GM23248 (cell line): ENCODE measurements at places on chromosomes 7 and 10. TPM values are rescaled to one million over a fixed set of nuclear protein-coding genes. Genes with fewer than 3 reads are reported as not detected.

- DNase-seq, result peak; percentile 30
Measured at GRCh38 chr10:16941870-16942269, 124.6 kb upstream of the RSU1 start.

DNA sequence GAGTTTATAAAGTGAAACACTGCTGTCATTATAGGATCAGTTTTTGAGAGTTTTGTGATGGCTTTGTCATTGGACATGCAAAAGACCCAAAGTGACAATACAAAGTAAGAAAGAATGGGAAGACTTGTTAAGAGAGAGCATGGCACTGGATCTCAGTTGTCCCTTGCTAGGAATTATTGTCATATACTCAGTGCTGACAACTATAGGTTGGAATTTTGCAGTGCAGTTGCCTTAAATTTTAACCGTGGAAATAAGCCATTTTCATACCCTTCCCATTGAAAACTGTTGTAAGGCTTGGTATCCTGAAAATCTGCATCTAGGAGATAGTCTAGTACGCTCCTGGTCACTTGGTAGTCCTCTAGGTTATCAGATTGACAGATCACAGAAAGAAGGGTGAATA lies 1156.7 kb downstream of the GATA3 start:
- DNase-seq, result peak; percentile 25

The GLI3 gene
- 2.0 and 4.0 TPM in 2 replicates for total RNA-seq

The ANKRD30A gene
- not detected in 2 replicates for total RNA-seq

DNA sequence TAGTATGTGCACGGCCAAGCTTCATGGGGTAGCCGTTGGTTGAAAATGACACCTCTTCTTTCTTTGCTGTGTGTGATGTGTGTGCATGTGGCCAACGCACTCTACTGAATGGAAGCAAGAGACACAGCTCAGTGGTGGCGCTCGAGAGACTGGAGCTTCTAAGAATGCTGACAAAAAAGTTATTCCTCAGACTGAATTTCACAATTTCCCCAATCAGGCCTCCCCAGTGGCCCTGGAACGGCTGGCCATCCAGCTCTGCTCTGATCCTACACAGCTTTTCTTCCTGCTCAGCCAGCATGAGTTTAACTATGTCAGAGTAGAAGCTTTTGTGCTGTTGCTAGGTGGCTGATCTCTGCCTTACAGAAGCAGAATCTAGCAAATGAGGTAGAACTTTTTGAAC lies 186.7 kb upstream of the PLXDC2 start:
- DNase-seq, result peak; percentile 66

The ARHGEF35 gene
- 3.4 and 4.3 TPM in 2 replicates for total RNA-seq

DNA sequence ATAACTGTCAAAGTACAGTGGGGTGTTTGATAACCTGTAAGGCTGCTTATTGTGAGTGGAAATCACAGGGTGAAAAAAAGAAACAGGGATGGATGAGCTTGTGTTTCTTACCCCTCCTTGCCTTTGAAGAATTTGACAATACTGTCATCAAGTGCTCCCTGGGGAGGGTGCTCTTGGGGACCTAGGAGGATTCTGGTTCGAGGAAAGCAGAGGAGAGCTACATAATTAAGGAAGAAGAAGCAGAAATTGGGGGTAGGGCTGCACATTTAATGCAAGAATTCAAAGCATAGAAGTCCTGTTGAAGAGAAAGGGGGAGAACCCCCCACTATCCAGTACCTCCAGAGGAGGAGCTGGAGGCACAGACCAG lies 208.1 kb upstream of the PHYHIPL start:
- no peak for DNase-seq

- peak; percentile 9 for DNase-seq
Measured at GRCh38 chr7:129041142-129042085, 13.5 kb downstream of the TNPO3 start.

DNA sequence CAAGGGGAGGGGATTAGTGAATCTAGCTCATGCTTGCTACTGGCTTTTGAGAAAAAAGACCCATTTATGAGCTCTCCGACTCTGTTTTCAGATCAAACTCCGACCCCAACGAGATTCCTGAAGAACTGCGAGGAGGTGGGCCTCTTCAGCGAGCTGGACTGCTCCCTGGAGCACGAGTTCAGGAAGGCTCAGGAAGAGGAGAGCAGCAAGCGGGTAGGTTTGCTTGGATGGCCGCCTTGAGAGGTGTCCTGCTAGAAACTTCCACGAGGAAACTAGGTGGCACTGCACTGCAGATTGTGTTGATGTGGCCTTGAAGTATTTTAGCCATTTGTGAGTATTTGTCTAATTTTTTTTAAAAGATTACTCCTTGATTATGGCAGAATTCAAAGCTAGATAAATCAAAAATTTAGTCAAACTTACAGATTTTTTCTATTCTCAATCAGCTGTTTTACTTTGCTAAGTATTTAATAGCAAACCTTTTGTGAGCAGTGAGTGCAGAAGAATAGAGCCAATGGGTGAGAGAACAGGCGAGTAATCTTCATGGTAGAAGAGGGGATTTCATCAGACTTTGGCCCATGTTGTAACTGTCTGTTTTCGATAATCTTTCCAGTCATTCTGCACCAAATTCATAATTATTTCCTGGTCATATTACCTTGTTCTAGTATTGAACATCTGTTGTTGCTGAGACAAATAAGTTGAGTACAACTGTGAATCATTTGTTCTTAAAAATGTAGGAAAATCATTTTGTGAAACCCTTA lies 95.4 kb downstream of the CREB5 start:
- DNase-seq, result peak; percentile 15

DNA sequence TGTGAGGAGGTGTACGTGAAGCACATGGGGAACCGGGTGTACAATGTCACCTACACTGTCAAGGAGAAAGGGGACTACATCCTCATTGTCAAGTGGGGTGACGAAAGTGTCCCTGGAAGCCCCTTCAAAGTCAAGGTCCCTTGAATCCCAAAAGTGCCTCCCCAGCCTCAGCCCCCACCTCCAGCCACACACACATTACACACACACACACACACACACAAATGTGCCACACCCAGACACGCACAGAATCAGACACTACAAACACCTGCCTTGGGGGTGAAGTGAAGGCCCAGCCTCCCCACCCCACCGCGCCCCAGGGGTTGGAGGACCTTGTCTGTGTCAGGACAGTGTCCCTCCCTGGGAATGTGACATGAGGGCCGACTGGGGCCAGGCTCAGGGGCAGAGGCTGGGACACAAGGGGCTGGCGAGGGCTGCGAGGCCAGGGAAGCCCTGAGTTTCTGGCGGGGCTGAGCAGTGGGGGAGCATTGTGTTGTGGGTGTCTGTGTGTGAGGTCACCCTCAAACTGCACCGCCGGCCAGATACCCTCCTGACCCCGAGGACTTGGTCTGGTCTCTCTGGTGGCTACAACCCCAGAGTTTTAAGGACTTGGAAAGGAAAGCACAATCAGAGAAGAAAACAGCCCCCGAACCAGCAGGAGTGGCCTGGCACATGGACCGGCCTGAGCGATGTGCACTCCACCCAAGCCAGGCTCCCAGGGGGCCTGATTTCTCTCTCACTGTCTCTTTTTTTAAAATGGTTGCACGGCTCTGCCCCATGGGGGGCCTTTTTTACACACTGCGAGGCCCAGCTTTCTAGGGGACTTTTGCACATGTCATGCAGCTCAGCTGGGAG lies 4.0 kb upstream of the ATP6V1F start:
- DNase-seq, result peak; percentile 38

The NPSR1 gene
- total RNA-seq, result not detected in 2 replicates

The SH2D4B gene
- total RNA-seq, result not detected in 2 replicates

DNA sequence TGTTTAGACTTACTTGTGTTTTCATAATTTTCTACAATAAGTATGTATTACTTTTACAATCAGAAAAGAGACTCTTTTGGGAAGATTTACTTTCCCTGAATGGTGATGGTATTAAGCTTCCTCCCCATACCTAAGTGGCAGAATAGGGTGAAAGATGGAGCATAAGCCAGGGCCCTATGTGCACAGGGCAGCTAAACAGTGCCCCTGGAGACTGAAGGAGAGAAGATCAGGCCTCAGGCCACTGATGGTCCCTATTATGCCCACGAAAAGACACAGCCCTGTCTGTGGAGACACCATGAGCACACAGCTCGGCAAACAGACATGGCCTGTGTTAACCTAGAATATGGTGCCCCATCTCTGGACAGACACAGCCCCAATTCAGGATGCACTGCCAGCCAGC lies 139.4 kb downstream of the OAT start:
- DNase-seq, result no peak

The NAT16 gene
- not detected in 2 replicates for total RNA-seq

- no peak for DNase-seq
Measured at GRCh38 chr10:118307859-118308258, 34.3 kb downstream of the FAM204A start.

DNA sequence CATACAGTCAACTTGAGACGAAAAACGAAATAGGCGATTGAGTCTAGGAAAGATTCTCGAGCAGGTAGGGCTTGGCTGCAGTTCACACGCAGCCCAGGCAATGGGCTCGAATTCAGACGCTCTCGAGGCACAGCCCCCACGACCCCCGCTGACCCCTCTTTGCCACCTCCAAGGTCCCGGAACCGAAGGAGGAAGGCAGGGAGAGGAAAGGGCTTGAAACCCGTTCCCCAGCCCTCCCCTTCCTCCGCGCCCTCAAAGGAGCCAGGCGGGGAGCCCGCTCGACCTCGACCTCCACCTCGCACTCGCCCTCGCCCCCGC lies 441 bp downstream of the CCDC186 start:
- peak; percentile 39 for DNase-seq

The ZNF736 gene
- total RNA-seq, result 3.2 and 4.9 TPM in 2 replicates

DNA sequence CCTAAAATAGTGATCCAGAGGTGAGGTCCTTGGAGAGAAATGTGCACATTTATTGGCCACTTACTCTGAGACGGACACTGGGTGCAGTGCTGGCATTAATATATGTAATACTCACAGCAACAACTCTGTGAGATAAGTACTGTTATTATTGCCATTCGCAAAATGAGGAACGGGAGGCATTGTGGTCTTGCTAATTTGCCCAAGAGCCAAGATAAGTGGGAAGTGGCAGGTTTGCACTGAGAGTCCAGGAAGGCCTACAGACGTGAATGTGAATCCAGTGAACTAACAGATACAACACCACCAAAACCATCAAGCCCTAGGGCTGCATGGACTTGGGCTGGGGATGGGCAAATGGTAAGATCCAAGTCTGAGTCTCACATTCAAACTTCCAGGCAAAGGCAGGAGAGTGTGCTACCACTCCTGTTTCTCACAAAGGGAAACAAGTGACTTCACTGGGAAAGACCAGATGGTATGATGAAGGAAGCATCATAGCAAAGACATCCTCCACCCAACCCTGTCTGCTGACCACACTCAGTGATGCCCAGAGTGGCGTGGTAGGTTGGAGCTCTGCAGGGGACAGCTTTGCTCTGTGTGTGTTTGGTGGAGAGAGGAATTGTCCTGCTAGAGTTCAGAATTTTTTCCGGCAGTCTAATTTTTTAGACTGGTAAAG lies 19.2 kb downstream of the TMEM273 start:
- DNase-seq, result peak; percentile 70

DNA sequence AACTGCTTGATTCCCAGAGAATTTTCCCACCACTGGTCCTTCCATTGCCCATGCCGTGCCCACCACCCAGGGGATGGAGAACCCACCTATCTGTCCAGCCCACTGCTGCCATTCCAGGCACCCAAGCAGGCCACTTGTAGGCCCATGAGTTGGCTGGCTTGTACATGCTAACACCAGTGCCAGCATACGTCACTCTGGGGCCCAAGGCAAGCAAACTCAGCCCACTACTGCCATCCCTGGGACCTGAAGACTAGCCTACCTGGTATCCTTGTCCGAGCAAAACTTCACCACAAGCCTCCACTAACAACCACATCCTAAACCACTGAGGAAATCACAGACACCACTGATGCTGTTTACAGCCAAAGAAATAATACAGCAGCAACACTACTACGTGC lies 44.7 kb upstream of the CDK6 start:
- no peak for DNase-seq

The SLC13A4 gene
- total RNA-seq, result 0.11 TPM in 1 of 2 replicates, not detected in the other

- DNase-seq, result no peak
Measured at GRCh38 chr10:17147884-17148489, 18.4 kb upstream of the CUBN start.

The CDNF gene
- 0.32 and 1.0 TPM in 2 replicates for total RNA-seq

- DNase-seq, result no peak
Measured at GRCh38 chr10:103429647-103430046, 22.5 kb downstream of the CALHM2 start.

DNA sequence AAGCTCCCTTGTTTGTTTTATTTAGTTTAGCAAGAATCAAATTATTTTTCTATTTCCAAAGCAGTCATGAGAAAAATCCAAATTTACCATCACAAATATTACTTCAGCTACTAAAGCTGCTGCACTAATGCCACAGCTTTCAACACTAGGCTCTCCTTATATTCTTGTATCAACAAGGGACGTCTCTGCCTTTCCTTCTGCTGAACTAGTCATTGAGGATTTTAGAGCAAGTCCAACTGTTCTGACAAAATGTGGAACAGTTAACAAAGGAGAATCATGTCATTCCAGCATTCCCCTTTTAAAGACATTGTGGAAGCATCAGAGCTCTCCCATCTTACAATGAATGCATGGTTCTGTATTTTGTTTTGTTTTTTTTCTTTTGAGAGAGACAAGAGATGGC lies 28.6 kb downstream of the FAM13C start:
- DNase-seq, result no peak

The GCK gene
- total RNA-seq, result 0.11 TPM in 1 of 2 replicates, not detected in the other

The GTF2IRD1 gene
- 3.7 and 8.6 TPM in 2 replicates for total RNA-seq

DNA sequence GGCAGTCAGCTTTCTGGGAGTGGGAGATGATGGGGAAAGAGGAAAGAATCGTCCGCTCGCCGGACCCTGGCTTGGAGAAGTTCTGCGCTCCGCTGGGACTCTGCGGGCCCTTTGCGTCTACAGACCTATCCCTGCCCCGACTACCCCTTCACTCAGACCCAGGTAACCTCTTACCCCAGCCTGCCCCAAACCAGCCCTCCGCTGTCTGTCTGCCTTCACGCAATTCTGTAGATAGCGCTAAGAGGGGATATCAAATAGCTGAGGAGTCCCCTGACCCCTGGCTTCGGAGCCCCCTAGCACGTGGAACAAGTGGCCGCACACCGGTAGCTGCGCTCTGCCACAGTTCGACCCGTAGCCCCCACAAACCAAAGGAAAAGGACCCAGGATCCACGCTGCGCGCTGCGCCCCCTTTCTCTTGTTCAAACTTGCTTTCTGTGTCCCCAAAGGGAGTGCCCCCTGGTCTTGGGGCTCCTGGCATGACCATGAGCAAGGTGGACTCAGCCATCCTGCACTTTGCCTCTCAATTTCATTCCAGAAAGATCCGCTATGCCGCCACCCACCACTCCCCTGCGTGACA lies 7.0 kb downstream of the HOXA4 start:
- no peak for DNase-seq

DNA sequence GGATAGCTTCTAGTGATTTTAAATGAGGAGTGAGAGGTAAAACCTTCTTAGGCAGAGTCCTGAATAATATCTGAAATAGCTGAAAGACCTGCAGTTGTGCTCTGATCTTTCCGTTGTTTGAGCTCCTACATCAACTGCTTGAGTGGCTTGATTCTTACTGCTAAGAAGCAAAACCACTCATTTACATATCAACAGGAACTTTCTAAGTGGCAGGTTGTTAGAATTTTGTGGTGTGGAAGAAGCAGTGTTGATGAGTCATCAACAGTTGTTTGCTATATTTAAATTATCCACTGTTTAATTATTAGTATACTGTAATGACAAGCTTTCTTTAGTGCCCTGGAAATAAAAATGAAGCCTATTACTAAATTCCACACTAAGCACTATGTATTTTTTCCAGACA lies 689.5 kb downstream of the DNAJB9 start:
- DNase-seq, result no peak
